ENCODE measurements at places on chromosomes 4 and X. TPM values are rescaled to one million over a fixed set of nuclear protein-coding genes. Genes with fewer than 3 reads are reported as not detected.

Gene RAB39B
- total RNA-seq, result 36.4 TPM

DNA sequence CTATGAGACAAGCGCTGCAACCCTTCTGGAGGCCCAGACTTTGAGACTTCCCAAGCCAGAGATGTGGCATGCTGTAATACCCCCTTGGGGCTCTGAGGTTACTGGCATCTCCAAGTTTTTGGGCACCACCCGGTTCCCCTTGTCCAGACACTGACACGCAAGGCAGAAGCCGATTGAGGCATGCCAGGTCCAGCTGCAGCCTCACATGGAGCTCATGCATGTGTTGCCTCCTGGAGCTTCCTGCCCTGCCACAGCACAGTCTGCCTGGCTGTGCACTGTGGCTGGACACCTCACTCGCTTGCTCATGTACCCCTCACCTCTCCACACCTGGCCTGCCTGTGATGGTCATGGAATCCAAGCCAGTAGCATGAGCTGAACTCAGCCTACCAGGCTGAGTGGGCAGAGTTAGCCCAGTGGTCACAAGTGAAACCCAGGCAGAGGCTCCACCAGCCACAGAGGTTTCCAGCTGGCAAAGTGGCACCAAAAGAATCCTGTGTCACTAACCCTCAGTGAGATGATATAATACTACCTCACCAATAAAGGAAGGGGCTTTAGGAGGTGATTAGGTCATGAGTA, 789.2 kb upstream of the INTU start:
- H3K27ac ChIP-seq, result no peak overlapping the region
- no peaks in the 10 kb centered on the region for H3K36me3 ChIP-seq
- no peak overlapping the region for H3K4me3 ChIP-seq
- H3K27me3 ChIP-seq, result no peaks in the 10 kb centered on the region
- H3K4me1 ChIP-seq, result no peaks in the 10 kb centered on the region
- DNase-seq, result no peak

Gene SPP1
- total RNA-seq, result 0.19 TPM

Gene BCOR
- 53.5 TPM for total RNA-seq

DNA sequence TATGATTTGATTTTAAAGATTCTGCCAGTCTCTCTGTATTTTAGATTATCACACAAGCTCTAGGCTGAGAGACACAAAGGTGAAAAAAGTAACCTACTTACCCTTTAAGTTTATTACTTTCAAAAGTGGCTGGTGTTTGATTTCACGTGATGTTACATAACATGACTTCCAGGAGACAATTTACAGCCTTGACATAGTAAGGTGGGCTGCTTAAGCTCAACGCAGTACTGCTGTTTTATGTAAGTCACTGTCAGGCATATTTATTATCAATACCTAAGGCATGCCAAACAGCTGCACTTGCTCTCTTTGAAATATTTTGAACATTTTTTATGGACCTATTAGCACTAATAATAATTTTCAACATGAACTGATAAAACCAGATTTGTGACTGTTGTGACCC, 451.5 kb upstream of the FAM241A start:
- no peaks in the 10 kb centered on the region for H3K27me3 ChIP-seq
- H3K27ac ChIP-seq, result no peak overlapping the region
- no peak overlapping the region for H3K4me3 ChIP-seq
- no peak for DNase-seq
- no peaks in the 10 kb centered on the region for H3K36me3 ChIP-seq

Gene STBD1
- not detected for total RNA-seq

DNA sequence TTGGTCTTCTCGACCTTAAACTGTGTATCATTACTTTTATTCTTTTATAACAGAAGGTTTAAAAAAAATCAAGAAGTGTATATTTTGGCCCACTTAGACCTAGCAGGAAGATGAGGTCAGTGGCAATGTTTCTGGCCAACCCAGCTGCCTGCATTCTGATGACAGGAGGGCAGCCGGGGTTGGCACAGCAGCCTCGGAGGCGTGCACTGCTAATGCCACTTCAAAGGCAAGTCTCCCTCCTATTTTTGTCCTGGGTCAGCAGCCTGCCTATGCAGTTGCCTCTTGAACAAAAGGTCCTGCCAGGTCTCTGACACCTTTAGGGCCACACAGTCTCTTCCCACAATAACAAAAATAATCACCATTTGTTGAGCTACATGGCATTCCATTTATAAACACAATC, 89.4 kb upstream of the MYOZ2 start:
- no peak overlapping the region for H3K4me3 ChIP-seq
- H3K27me3 ChIP-seq, result peaks cover 17% of the 10 kb centered on the region
- H3K4me1 ChIP-seq, result peaks cover 4% of the 10 kb centered on the region
- DNase-seq, result no peak

- peaks cover 64% of the 10 kb centered on the region for H3K27me3 ChIP-seq
- peaks cover 5% of the 10 kb centered on the region for H3K4me1 ChIP-seq
- no peak within 1 kb of the TSS for H3K27ac ChIP-seq
- peak within 1 kb of the TSS; percentile 74 for H3K4me3 ChIP-seq
Measured at GRCh38 chrX:11665168-11666111, at the start of gene ARHGAP6. TSS of gene ARHGAP6 (minus strand) at chrX:11665920. CDS start at chrX:11664828, 1,092 bp downstream.

Gene RIPPLY1
- not detected for total RNA-seq

- no peak overlapping the region for H3K27ac ChIP-seq
- peaks cover 16% of the 10 kb centered on the region for H3K36me3 ChIP-seq
- no peak for DNase-seq
Measured at GRCh38 chr4:88720451-88721428, 23.1 kb upstream of the NAP1L5 start.

DNA sequence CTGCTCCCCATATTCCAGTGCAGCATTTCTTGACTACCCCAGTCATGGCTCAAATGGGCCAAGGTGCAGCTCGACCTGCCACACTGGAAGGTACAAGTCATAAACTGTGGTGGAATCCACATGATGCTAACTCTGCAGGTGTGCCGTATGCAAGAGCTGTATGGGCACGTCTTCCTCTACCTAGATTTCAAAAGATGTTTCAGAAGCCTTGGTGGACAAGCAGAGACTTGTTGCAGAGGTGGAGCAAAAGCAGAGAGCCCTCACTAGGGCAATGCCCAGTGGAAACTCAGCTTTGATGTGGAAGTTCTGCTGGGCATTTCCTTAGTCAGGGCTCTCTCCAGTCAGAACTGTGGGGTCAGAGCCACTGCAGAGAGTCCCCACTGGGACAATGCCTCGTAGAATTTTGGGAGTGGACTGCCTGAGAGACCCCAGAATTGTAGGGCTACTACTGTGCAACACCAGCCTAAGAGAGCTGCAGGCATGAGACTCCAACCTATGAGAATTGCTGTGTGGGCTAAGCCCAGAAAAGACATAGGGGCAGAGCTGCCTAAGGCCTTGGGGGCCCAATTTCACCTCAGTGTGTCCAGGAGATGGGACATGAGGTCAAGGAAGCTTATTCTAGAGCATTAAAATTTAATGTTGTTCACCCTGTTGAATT, 65.7 kb downstream of the BEX3 start:
- H3K27me3 ChIP-seq, result peaks cover 18% of the 10 kb centered on the region
- H3K4me1 ChIP-seq, result no peaks in the 10 kb centered on the region
- DNase-seq, result no peak
- H3K36me3 ChIP-seq, result no peaks in the 10 kb centered on the region
- no peak overlapping the region for H3K4me3 ChIP-seq

- no peaks in the 10 kb centered on the region for H3K36me3 ChIP-seq
- H3K27ac ChIP-seq, result no peak overlapping the region
- H3K27me3 ChIP-seq, result no peaks in the 10 kb centered on the region
- no peaks in the 10 kb centered on the region for H3K4me1 ChIP-seq
- H3K4me3 ChIP-seq, result no peak overlapping the region
Measured at GRCh38 chr4:57308301-57308700, 198.1 kb upstream of the IGFBP7 start.

Gene UBA1
- 197 TPM for total RNA-seq

Gene PAGE5
- total RNA-seq, result not detected

Gene STPG2
- not detected for total RNA-seq

DNA sequence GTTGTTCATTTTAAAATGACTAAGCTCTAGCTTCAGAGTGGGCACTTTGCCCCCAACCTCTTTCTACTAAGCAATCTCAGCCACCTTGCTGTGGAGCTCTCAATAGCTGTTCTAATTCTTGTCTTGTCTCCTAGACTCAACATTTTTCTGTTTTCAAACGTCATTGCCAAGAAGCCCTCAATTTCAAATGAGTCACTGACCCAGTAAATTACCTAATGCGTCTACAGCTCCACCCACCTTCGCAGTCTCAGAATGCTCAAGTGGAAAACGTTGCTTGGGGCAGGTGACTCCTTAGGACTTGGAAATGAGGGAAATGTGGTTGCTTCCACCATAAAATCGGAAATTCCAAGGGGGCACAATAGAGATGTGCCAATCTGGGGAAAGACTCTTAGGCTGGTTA, 59.0 kb downstream of the ING2 start:
- no peak overlapping the region for H3K27ac ChIP-seq
- peaks cover 10% of the 10 kb centered on the region for H3K27me3 ChIP-seq
- DNase-seq, result peak; percentile 8
- H3K4me3 ChIP-seq, result peak overlapping the region; percentile 10
- H3K4me1 ChIP-seq, result peaks cover 5% of the 10 kb centered on the region

Gene PDLIM5
- 17.6 TPM for total RNA-seq

- H3K4me3 ChIP-seq, result no peak overlapping the region
- H3K27me3 ChIP-seq, result no peaks in the 10 kb centered on the region
- no peak overlapping the region for H3K27ac ChIP-seq
- no peaks in the 10 kb centered on the region for H3K4me1 ChIP-seq
Measured at GRCh38 chr4:39834269-39834668, 136.3 kb downstream of the UBE2K start.

GRCh38 chr4:102525504-102525903, 24.3 kb downstream of the NFKB1 start:
- H3K27ac ChIP-seq, result no peak overlapping the region
- peak overlapping the region; percentile 81 for H3K4me3 ChIP-seq
- H3K36me3 ChIP-seq, result peaks cover 6% of the 10 kb centered on the region
- H3K4me1 ChIP-seq, result peaks cover 97% of the 10 kb centered on the region
- no peaks in the 10 kb centered on the region for H3K27me3 ChIP-seq

- DNase-seq, result no peak
- H3K4me3 ChIP-seq, result no peak overlapping the region
- no peak overlapping the region for H3K27ac ChIP-seq
Measured at GRCh38 chrX:17854069-17854468, 7.0 kb downstream of the RAI2 start.

DNA sequence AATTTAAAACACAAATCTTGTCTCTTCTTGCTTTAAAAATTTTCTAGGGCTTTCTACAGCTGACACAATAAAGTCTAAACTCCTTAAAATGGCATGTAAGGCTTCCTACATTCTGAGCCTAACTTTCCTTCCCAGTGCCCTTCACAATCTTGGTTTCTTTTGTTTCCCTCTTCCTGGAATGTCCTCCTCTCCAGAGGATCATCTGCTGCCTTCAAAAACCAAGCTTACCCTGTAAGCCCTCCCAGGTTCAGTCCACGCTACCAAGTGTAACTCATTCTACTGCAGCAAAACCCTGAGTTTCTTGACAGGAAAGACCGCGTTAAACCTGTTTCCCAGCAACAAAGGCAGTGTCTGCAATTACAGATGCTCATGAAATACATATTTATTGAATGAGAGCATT, 91.3 kb downstream of the SHISA3 start:
- no peaks in the 10 kb centered on the region for H3K27me3 ChIP-seq
- DNase-seq, result no peak
- H3K4me1 ChIP-seq, result peaks cover 17% of the 10 kb centered on the region
- no peak overlapping the region for H3K4me3 ChIP-seq

Gene TXK
- 52.3 TPM for total RNA-seq

Gene MAGEA8
- not detected for total RNA-seq

DNA sequence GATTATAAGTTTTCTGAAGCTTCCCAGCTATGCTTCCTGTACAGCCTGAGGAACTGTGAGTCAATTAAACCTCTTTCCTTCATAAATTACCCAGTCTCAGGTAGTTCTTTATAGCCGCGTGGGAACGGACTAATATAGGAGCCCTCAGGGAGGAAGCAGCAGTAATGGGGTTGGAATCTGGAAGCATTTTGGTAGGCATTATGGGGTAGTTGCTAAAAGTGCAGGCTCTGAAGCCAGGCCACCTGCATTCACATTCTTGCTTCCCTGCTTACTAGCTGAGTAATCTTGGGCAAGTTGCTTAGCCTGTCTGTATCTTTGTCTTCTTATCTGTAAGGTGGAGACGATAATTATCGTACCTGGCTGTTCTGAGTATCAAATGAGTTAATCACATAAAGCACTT, 137.9 kb upstream of the NHS start:
- H3K27ac ChIP-seq, result no peak overlapping the region
- DNase-seq, result no peak
- peaks cover 37% of the 10 kb centered on the region for H3K27me3 ChIP-seq
- H3K36me3 ChIP-seq, result no peaks in the 10 kb centered on the region

GRCh38 chr4:148081267-148081666, 349.4 kb downstream of the ARHGAP10 start:
- H3K27ac ChIP-seq, result no peak overlapping the region
- no peaks in the 10 kb centered on the region for H3K27me3 ChIP-seq
- DNase-seq, result no peak
- H3K4me1 ChIP-seq, result no peaks in the 10 kb centered on the region

- peaks cover 9% of the 10 kb centered on the region for H3K36me3 ChIP-seq
- peaks cover 16% of the 10 kb centered on the region for H3K4me1 ChIP-seq
- H3K27me3 ChIP-seq, result no peaks in the 10 kb centered on the region
- DNase-seq, result peak; percentile 48
- H3K27ac ChIP-seq, result no peak overlapping the region
Measured at GRCh38 chrX:65528705-65529340, 5.8 kb downstream of the LAS1L start.

All from activated T-cell treated with anti-CD3 and anti-CD28 coated beads, Interleukin-2, amount 50 U/mL, for 72 hours (primary cell).